ENCODE measurements at places on chromosomes 2 and 18. TPM values are rescaled to one million over a fixed set of nuclear protein-coding genes. Genes with fewer than 3 reads are reported as not detected.

- no peak for DNase-seq
These were observed 464.7 kb downstream of the MEIS1 start for GRCh38 chr2:66899648-66900047.

GRCh38 chr18:9418047-9418690 is 57.1 kb upstream of the RALBP1 start:
- DNase-seq, result no peak

DNA sequence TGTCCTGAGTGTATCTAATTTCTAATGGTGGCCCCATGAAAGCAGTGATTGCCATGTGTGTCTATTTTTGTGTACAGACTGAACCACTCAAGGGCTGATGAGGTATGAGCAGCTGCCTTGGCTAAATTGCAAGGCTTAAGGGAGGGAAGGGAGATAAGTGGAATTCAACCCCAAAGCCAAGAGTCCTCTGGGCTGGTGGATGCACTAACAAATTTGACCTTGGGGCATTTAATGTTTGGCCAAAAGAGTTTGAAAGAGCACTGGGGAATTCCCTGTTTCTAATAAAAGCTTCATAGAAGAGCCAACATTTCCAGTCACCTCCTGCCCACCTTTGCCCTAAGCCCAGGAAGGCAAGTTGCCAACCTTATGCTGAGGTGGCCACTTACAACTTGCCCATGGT is 172.1 kb downstream of the SETBP1 start:
- no peak for DNase-seq

The TUBA3E gene
- 0.31 TPM for polyA plus RNA-seq

The INPP1 gene
- 32.7 TPM for polyA plus RNA-seq
